Renal pelvis (tissue), 12 donors: ENCODE measurements at places on chromosomes 2 and 18. TPM values are rescaled to one million over a fixed set of nuclear protein-coding genes. Genes with fewer than 3 reads are reported as not detected.

DNA sequence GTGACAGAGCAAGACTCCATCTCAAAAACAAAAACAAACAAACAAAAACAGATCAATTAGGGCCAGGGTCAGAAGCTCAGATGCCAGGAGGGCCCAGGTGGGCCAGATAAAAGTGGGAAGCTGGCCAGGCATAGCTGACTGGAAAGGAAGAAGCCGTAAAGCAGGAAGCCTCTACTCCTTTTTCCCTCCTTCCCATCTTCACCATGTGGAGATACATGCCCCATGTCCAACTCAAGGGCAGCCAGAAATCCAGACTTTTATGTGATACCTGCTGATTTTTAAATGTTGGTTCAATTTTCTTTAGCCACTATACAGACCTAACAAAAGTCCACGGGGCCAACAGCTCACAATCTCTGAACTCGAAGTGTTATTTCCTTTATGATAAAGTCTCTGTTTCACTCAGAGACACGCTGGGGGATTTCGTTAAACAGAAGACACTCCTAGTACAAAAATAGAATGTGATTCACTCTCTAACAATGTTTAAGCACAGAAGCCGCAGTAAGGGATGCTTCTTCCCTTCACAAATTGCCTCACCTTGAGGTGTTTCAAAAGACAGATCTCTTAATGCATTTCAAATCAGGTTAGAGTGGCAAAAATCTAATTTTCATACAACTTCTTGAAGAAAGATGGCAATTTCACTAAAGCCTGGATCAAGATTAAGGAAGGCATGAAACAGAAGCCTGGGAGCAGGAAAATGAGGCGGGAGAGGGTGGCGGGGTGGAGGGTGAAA is 14.0 kb downstream of the TMEM247 start:
- no peak for DNase-seq

Gene CMPK2
- polyA plus RNA-seq: 3.5 TPM

GRCh38 chr18:55672574-55673361 is 84.8 kb upstream of the TCF4 start:
- no peak for DNase-seq

Gene UGT1A7
- polyA plus RNA-seq: not detected

- no peak for DNase-seq
These were observed 16.9 kb upstream of the ALPP start for GRCh38 chr2:232361646-232362045.

GRCh38 chr2:240217431-240218301 is 77.2 kb upstream of the OTOS start:
- no peak for DNase-seq

Gene ITGAV
- 63.4 TPM for polyA plus RNA-seq

DNA sequence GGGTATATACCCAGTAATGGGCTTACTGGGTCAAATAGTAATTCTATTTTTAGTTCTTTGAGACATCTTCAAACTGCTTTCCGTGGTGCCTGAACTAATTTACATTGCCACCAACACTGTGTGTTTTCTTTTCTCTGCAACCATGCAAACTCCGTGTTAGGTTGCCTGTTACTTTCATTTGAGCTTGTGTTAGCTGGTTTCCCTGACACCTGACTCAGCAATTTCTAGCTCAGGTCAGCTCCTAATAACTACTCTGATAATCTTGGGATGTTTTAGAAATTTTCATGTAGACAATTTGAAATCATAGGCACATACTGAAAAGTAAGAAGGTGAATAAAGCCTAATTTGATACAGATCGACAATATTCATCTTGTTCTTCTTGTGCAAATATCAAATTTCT is 132.3 kb downstream of the ADCYAP1 start:
- no peak for DNase-seq

Gene GBX2
- polyA plus RNA-seq: 0.39 TPM

DNA sequence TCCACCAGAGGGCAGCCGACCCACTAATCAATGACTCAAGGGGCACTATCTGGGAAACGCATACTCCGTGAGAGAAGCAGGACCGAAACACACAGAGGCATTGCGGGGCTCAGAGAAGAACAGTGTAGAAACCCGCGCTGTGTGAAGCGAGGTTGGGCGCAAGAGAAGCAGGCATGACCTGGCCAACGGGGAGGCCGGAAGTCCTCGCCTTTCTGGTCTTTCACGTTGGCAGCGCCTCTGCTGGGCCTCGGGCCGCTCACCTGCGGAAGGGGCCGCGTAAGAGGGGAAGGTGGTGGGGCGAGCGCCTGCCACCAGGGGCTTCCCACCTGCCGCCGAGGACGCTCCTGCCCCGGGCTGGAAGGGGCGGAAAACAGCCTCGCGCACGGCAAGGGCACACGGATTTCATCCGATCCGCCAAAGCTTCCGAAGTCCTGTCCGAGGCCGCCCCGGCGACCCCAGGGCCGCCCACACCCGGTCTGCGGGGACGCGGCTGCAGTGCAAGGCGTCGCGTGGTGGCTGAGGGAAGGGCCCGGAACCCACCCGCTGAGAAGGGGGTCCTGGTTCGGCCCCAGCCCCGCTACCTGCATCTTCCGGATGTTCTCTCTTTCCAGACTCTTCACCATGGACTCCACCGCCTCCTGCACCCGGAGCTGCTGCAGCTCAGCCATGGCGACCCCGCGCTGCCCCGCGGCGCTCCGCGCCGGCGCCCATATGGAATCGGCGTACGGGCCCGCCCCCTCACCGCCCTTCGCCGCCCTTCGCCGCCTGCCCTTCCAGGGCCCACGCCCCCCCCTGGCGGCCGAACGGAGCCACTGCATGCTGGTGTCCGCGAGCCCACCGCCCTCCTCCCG is at the start of gene FAM136A:
TSS of gene FAM136A (minus strand) at position 724 of the 851 bp plus-strand sequence. CDS start at position 668, 56 bp downstream.
- DNase-seq: peak; percentile 88

GRCh38 chr2:120220756-120221155 is 2.4 kb downstream of the TMEM185B start:
- DNase-seq: no peak

- no peak for DNase-seq
These were observed 178.5 kb upstream of the TRIB2 start for GRCh38 chr2:12538138-12538694.

Gene CDH19
- 0.33 TPM for polyA plus RNA-seq

- DNase-seq: no peak
These were observed 24.3 kb downstream of the RHOB start for GRCh38 chr2:20471148-20471547.

Gene LINC00305
- 2.2 TPM for polyA plus RNA-seq

DNA sequence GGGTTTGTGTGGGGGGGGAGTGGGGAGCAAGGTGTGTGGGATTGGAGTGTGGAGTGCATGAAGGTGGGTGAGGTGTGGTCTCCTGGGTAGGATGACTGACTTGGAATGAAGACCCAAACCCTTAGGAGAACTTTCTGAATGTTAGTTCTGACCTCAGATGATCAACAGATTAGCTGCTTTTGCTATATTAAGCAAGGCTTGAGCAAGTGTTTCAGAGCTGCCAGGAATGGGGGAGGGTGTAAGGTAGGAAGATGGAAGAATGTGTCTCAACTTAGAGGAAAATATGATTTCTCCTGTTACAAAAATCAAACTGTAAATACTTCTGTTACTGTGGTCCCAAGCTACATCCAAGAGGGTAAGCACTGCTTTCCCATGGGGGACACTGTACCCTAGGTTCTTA is 273.6 kb downstream of the TGIF1 start:
- no peak for DNase-seq

DNA sequence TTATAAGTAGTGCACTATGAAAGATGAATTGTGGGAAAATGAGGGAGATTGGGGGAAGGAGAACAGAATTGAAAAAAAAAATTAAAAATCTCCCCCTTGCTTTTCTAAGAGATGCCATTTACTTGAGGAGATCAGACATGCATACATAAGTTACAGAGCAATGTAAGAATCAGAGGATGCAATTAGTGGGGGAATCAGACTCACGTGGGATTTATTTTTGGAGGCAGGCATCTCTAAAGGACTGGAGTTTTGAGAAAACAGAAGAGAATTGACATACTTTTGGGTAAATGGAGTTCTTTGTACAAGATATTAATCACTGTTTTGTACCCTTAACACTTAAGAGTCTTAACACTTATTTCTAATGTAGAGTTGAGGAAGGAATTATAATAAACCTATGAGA is 52.7 kb downstream of the MTX2 start:
- DNase-seq: no peak

Gene ONECUT2
- polyA plus RNA-seq: 0.13 TPM

GRCh38 chr18:26650310-26651268 is 102.2 kb upstream of the KCTD1 start:
- no peak for DNase-seq

DNA sequence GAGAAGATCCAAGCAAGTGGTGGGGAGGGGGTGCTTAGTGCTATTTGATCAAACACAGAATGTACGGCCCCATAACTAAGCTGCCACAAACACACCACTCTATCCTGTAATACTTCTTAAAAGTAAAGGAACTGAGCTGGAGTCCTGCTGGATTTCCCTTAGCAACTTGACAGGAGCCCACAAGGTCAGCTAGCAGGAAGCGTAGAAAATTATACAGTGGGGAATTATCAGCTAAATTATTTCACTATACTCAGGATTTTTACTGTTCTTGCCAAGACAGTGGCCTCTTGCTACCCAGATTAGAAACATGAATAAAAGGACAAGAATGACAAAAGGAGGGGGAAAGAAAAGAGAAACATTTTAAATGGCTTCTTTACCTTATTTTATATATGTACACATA is 217.1 kb downstream of the ZNF521 start:
- no peak for DNase-seq

Gene UGT1A5
- not detected for polyA plus RNA-seq

DNA sequence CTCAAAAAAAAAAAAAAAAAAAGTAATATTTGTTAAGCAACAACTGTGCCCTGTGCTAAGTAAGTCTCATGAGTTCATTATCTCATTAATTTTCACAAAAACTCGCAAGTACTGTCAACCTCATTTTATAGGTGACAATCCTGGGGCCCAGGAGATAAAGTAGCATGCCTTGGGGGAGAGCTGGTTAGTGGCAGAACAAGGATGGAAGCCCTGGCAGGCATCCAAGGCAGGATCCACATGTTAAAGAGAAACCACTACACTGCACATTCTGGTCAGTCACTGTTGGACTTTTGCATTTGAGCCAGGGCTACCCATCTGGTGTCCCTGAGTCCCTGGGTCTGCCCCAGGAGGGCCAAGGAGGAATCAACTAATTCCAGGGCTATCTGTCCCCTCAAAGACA is 54.6 kb downstream of the ZFP36L2 start:
- DNase-seq: no peak

GRCh38 chr2:3282056-3282998 is 95.3 kb downstream of the EIPR1 start:
- peak; percentile 71 for DNase-seq

Gene FRZB
- polyA plus RNA-seq: 11.5 TPM

DNA sequence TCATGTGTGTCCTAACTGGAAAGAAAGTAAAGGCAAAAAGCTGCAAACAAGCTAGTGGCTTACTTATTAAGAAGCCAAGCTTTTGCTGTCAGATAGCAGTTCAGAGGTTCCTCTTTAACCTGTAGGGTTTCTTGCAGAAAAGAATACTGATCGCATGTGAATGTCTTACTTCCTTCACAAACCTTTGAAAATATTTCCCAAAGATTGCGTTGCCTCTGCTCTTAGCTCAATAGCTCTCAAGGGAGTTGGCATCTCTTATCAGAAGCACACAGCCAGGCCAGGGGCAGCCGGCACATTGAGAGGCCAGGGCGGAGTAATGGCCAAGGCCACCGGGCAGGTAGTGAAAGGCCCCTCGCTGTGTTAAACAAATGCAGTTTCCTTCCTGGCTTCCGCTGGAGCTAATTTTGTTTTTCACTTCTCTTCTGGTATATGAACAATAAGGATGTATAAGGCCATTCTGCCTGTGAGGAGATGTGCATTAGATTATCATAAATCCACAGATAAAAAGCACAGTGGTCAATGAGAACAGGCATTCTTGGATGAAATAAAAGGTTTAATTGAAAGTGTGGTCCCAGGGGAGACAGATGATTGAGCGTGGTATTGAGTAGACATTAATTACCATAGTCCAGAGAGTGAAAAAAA is 542.4 kb upstream of the NRP2 start:
- DNase-seq: peak; percentile 9
